ENCODE measurements at places on chromosomes 11 and 22.

- no peak for DNase-seq
These were observed 37.2 kb downstream of the FAM83F start for GRCh38 chr22:40031766-40032470.

DNA sequence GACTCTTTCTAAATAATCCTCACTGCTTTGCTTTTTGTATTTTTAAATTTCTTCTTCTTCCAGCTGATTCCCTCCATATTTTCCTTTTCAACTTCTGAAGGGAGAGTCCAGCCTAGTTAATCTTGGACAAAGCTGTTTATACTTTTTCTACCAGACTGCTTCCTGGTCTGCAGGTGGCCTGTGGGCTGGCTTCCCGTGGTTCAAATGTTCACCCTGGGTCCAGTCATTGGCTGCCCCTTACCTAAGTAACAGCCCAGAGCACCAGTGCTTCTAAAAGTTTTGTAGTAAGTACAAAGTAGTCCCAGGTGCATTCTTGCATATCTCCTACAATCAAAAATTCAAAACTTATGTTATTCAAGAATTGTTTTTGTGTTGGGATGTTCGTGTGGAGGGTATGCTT is 19.1 kb downstream of the ZNF143 start:
- no peak for DNase-seq

- no peak for DNase-seq
These were observed 15.0 kb downstream of the TUB start for GRCh38 chr11:8095806-8096522.

GRCh38 chr11:57202281-57202680 is 20.5 kb downstream of the LRRC55 start:
- DNase-seq, result no peak

DNA sequence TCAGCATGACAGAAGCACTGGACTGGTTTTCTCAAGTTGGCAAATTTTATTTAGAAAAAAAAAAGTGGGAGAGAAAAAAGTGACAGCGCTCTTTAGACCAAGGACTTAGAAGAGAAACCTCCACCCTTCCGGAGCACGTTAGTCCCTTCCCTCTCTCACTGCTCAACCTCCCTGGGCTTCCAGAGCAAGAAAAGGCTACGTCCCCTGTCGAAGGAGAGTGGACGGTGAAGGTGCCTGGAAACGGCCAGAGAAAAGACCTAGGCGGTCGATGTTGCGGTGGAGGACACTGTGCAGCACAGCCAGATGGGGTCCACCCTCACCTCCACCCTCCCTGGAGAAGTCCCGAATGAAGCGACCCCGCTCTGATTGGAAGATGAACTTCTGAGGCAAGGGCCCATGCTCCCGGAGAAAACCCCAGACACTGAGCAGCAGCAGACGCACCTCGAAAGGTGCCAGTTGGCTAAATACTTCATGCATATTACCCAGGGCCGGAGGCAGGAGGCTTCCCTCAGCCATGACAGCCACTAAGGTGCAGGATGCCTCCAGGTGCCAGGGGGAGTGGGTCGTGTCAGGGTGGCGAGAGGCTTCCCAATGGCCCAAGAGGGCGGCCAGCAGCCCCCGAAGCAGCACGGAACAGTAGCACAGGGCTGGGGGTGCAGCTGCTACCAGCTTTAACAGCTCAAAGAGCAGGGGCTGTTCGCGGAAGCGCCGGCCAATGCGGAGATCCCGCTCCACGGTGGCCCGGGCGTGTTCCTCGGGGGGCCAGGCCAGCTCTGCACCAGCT is 604 bp upstream of the GANAB start:
- DNase-seq, result no peak

DNA sequence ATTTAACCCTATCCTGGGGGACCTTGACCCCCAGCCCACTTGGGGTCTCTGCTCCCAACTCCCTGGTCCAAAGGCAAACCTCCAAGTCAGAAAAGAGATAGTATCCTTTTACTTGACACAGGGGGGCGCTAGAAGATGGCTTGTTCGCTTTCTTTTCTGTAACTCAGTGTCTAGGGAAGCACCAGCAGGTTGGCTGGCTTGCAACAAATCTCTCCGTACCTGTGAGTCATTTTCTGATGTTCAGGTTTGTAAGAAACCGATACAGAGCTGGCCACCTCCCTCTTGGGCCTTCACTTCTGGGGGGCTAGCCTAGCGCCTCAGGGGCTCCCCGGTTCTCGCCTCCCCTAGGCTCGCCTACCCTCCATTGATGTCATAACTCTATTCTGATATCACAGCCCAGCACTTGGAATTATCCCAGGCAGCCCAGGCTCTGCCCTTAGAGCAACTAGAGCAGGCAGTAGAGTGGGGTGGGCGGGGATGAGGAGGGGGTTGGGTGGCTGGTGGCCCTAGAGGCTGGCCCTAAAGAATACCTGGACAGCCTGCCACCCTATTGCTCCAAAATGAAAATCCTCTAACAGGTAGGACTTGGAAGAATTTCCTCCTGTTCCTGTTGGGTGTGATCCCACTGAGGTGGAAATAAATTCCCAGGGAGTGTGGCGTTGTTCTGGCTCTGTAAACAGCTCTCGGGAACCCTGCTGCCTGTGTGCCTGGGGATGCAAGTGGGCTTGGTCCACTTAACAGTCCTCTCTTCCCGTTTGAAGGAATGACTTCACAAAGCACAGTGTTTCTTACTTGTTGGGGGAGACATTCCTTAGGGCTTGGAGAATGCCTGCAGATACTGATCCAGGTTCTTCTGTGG is 69.4 kb downstream of the OSBP2 start:
- DNase-seq, result peak; percentile 73

DNA sequence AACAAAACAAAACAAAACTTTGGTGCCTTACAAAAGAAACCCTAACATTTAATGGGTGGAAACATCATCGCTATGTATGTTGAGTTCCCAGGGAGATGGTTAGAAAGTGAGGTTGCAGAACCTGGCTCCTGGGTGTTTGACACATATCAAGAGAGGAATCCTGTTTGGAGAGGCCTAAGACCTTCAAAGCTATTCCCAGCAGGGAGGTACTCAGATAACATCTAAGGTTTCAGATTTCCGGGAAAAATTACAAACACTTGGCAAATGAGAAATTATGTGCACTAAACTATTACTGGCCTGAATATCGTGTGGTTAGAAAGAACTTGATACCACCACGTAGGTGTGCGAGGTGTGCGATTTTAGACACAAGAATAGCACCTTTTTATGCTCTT is 18.5 kb downstream of the TRIM5 start:
- no peak for DNase-seq

- DNase-seq, result no peak
These were observed 66.2 kb upstream of the GAL start for GRCh38 chr11:68617925-68618809.

DNA sequence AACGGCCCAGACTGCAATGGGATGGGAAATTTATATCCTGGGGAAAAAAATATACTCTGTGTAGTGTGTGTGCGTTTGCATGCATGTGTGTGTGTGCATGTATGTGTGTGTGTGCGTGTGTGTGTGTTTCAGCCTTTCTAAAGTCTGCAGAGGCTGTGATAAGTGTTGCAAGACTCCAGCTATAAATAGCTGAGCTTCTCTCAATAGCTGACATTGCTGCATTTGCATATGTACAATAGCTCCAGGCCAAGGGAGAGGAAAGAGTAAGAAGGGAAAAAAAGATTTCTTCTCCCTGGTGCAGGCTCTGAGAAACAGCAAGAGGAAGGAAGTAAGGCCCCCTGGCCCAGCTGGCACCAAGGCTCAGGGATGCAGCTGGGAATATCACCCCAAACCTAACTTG is 483.0 kb downstream of the MN1 start:
- peak; percentile 70 for DNase-seq

GRCh38 chr11:2477254-2477653 is 32.4 kb downstream of the KCNQ1 start:
- DNase-seq, result no peak

DNA sequence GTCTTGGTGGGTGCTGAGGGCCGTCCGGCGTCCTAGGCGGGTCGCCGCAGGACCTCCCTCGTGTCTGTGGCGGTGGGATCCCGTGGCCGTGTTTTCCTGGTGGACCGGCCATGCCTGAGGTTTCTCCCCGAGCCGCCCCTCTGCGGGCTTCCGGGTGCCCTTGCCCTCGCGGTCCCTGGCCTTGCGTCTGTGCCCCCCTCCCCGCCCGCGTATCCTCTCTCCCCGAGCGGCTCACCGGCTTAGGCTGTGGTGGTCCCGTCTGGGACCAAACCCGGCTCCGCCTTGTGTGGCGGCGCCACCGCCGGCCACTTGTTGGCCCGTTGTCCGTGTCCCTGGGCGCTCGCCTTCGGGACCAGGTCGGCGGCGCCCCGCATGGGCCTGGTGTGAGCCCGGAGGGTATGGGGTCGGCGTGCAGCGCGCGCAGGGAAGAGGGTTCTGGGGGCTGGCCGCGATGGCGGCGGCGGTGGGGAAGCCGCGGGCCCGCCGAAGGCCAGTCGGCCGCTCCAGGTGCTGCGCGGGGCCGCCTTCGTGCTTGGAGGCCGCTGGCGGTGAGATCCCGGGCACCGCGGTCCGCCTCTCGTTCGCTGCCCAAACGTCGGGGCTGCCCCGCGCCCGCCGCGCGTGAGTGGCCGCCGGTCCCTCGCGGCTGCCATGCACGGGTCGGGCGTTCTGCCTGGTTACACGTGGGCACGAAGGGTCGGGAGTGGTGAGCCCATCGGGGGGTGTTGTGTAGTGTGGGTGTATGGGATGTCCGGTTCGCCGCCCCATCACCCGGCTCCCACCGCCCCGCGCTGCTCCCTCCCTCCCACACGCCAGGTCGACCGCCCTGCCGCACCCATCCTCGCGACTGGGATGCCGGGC is 3899.1 kb upstream of the OR11H1 start:
- DNase-seq, result no peak

GRCh38 chr22:38461057-38461413 is 6.0 kb upstream of the KCNJ4 start:
- DNase-seq, result no peak

GRCh38 chr22:23145878-23146470 is 697 bp downstream of the RAB36 start:
- no peak for DNase-seq

GRCh38 chr11:1203505-1204271 is 19.2 kb upstream of the MUC5B start:
- DNase-seq, result no peak

GRCh38 chr11:94201004-94201465 is 72.4 kb downstream of the PANX1 start:
- DNase-seq, result peak; percentile 82

- DNase-seq, result peak; percentile 5
These were observed 804 bp downstream of the APIP start for GRCh38 chr11:34915136-34916014.

GRCh38 chr11:770642-771616 is 6.4 kb downstream of the GATD1 start:
- DNase-seq, result no peak

DNA sequence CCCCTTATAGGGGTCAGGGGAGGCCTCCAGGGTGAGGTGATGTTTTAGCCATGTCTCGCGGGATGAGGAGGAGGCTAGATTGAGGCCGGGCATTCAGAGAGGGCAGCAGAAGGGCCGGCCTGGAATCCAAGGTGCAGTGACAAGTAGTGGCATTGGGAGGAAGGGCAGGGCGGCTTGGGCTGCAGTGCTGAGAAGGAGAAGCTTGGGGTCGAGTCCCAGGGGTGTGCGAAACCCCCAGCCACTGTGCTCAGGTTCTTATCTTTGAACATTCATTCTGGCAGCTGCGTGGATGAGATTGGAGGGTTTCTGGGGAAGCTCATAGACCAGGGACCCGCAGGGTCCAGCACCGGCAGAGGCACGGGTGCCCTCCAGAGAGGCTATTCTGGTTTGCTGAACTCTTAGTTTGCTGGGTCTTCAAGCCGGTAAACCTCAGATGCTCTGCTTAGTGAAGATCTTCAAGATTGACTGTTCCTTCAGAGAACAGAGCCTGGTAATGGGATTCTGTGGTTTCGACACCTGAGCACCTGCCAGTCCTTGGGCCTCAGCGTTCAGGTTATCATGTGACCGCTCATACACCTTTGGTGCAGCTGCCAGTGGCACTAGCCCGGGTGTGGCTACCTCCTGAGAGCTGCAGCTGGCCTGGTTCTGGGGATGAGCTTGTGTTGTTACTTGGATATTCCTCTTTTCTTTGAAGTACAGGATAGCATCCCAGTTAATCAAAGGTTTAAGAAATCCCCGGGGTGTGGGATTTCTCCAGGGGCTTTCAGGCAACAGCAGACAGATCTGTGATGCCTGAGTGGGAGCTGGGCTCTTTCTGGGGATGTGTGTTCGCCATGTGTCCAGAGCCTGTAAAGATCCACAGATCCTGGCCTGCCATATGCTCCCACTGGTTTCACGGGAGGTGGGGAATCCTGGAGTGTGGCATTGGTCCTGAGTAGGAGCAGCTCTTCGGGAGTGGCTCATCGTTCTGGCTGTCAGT is 152.8 kb downstream of the TBC1D22A start:
- no peak for DNase-seq

DNA sequence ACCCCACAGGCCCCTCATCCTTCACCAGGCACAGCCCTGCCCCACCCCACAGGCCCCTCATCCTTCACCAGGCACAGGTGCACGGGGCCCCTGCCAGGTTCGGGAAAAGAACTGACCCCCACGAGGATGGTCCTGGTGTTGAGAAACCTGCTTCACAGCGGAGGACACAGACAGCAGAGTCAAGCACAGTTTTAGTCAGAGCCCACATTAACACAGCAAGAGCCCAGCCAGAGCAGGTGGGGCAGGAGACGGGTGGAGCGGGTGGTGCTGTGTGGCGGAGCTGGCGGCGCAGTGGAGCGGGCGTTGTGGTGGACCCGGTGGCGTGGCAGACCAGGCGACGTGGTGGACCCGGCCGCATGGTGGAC is 1085.5 kb downstream of the BRD1 start:
- DNase-seq, result no peak

- no peak for DNase-seq
These were observed 1.4 kb downstream of the MADD start for GRCh38 chr11:47271328-47271727.

DNA sequence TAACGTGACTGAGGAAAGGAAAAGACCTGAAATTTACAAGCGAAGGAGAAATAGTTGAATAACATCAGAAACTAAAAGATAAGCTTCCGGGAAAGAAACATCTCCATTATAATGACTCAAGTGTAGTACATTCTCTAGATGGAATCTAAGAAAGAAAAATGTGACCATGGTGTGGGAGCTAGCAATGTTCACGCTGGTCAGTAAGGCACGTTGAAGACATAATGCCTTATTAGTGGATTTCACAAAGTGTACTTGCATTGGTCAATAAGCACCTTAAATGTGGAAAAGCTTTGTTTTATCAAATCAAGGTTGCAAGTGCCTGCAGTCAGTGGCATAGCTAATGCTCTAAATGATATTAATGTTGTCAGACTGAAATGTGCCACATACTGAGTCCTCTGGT is 2.8 kb upstream of the LARGE1 start:
- peak; percentile 17 for DNase-seq

DNA sequence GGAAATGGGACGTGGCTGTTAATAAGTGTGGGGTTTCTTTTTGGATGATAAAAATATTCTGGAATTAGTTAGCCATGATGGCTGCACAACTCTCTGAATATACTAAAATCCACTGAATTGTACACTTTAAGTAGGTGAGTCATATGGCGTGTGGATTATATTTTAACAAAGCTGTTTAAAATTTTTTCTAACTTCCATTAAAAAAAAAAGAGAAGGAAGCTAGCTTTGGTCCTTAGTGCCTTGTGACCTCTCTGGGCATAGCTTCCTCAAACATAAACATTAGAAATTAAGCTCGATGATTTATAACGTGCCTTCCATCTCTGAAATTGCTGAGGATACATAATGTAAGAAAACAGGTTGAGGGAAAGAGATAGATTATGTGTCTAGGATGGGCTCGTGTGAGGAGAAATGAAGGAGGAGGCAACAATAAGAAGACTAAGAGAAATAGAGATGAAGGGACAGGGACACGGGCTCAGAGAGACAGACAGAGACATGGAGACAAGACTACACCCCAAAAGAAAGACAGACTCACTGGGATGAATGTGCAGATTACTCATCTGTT is 20.0 kb downstream of the IRAG1 start:
- no peak for DNase-seq

- DNase-seq, result no peak
These were observed 265.8 kb downstream of the TTC28 start for GRCh38 chr22:28413612-28414399.
